Stimulated activated CD4-positive, alpha-beta T cell treated with anti-CD3 and anti-CD28 coated beads, Interleukin-1b, Interleukin-23, amount 100 ng/mL, for 48 hours (primary cell): ENCODE measurements at places on chromosomes 6 and 20.

DNA sequence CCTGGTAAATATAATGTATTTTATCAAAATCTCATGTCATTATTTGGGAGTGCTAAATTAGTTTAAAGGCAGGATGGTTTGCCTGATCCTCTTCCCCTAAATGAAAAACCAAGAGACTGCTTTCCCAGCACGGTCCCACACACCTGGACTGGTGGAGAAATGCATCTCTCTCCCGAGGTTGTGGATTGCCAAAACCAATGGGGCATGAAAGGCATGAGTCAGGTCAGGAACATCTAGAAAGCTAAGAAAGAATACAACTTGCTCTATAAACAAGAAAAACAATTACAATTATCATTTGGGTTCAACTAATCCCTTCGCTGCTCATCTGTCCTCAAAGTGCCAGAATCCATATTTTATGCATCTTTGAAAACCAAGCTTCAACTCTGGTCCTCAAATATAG lies 308.3 kb upstream of the IRAK1BP1 start:
- no peak for DNase-seq

- no peak for DNase-seq
Observed at GRCh38 chr6:10163203-10163962, 251.5 kb downstream of the TFAP2A start.

DNA sequence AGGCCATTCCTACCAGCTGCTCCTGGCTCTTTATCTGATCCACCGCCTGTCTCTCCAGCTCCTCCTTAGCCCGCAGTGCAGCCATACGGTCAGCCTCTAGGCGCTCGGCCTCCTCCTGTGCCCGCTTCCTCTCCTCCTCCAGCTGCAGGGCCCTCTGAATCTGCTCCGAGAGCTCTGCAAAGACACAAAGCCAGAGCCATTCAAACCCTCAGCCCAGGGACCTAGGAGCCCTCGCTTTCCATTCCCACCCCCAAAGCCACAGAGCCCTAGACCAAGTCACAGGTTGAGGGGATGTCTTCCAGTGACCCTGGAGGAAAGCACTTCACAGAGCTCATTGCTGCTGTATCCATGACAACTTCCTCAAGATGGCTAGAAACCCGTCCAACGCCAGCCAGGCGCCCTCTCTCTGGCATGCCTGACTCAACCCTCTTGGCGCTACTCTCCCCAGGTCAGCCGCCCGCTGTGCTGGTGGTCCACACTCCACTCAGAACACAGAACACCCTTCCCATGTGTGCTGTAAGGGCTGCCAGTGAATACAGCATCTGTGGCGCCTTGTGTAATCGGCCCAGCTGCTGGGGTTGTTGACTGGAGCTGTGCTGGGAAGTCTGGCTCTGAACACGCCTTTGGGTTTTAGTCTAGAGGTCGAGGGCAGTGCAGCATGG lies 49.3 kb downstream of the EZR start:
- no peak for DNase-seq

DNA sequence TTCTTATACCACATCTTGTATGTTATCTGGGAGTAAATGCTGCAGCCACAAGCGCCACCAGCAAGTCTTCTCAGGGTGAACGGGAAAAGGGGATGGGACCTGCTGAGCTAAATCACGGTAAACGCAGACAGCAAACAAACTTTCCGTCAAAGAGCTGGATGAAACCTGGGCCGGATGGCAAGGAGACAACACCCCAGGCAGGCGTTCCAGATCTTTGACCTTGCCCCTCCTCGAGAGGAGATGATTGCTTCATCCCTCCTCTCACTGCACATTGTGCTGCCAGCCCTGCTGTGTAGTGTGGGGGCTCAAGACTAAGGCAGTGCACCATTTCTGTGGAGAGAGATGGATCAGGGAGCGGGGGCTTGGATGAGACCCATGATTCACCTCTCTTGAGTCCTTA lies 9.8 kb downstream of the RAET1E start:
- no peak for DNase-seq

DNA sequence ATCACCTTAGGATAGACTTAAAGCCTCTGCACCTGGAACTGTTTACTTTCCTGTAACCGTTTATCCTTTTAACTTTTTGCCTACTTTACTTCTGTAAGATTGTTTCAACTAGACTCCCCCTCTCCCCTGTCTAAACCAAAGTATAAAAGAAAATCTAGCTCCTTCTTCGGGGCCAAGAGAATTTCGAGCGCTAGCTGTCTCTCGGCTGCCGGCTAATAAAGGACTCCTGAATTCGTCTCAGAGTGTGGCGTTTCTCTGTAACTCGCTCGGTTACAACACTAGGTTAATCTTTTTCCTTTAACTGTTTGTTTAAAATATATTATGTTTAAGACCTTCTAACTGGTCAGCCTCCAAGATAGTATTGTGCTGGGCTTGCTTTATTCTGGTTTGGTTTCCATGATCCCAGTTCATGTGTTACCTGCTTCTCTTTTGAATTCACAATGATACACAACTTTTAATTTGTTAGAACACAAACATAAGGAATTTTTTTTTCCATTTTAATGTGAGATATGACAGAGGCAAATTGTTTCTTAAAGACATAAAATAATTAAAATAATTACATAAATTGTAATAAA lies 8.7 kb upstream of the NQO2 start:
- DNase-seq, result no peak

- DNase-seq, result no peak
Observed at GRCh38 chr20:5621305-5621704, 128.9 kb upstream of the SHLD1 start.
